ENCODE measurements at places on chromosomes 2 and 18.
A peak's percentile ranks its signal among the peaks of the same experiment; 100 is the strongest.

- no peak for DNase-seq
Measured at GRCh38 chr2:98787700-98788099, 56.8 kb upstream of the MGAT4A start.

DNA sequence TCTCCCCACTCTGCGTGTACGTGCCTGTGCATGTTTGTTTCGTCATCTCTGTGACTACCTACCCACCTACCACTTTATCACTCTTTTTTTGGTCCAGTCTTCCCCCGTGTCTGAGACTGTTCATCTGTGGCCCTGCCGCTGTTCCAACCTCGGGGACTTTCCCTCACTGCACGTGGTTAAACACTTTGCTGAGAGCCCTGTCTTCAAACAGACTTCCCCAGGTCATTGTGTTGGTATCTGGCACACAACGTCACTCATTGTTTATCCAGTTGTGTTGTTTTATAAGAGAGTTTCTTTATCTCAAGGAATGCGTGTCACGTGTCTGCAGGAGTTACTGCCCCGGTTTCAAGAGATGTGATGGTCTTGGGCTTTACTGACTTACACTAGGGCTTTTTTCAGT lies 262.0 kb upstream of the RASGRP3 start:
- peak; percentile 42 for DNase-seq

DNA sequence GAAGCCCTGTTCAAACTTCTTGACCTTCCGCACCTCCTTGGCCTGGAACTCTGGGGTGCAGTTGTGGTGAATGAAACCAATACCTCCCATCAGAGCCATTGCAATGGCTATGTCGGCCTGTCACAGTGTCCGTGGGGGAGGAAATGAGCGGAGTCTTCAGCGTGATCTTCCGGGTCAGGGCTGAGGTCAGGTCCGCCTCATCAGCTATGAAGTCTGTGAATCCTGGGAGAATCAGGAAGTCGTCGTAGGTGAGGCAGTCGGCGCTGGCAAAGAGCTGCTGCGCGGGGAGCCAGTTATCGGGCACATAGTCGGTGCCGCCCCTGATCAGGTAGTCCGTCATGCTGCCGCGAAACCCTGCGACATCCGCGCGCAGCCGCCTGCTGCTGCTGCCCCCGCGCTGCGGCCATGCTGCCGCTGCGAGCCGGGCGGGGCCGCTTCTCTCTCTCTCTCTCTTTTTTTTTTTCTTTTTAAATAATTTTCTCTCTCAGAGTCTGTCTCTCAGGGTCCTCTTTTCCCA lies 154.1 kb upstream of the ZSWIM2 start:
- DNase-seq: no peak

DNA sequence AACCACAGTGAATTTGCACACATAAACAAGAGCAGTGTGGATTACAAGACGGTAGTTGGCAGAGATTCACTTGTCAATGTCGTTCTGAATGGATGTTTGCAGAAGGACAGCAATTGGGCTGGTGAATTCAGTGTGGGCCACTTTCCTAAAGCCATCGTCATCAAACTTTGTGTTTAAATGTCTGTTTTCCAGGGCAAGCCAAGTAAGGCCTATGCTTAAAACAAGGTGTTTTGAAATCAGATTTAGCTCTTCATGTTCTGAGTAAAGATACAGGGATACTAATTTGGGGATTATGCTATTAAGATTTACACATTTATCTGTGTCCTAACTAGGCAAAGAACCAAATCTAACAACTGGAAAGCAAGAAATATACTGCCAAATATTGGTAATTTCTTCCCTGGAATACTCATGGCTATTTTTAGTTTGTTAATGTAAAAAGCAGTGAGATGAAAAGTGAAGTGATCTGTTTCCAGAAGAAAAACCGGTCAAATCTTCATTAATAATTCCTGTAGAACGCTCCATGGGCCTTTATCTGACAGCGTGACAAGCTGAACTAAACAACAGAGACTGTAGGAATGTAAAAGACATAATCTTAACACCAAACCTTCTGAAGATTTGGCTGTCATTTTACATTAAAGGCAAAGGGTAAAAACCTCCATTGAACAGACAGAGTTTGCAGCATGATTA lies 175.7 kb downstream of the ICOS start:
- no peak for DNase-seq

DNA sequence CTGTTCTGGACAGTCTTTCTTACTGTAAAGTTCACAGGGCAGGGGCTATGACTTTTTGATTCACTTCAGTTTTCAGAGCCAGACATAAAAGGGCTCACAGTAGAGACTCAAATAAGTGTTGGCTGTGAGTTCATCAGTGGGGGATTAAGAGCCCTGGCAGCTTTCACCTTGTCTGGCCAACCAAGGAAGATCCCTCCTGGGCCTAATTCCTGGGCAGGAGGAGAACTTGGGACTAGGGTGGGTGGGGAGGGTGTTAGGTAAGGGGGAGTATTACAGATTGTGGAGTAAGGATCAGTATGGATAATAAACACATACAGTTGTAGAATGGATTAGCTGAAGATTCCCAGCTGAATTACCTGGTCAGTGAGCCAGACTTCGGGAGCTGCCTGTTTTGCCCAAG lies 904 bp upstream of the SFXN5 start:
- DNase-seq: no peak

DNA sequence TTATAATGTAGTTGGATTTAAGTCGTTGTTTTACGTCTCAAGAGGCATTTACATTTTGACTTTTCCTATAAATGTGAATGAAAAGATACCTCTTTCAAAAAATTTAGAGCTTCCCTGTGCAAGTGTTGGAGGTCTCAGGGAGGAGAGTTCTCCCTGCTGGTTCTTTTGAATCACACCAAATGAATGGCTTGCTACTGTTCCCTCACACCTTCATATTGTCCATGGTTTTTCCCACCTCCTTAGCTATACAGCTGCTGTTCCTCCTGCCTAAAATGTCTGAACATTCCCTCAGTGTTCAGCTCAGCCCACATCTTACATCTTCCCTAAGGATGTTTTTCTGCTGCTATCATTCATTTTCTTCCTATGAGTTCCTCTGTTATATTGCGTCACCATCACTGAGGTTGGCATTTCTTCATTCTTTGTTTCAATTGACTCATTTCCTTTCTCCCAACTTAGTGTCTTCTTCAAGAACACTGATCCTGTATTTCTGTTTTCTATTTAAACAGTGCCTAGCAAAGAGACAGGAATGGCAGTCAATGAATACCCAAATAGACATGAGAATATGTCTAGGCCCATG lies 46.0 kb downstream of the COX7A2L start:
- peak; percentile 74 for DNase-seq

GRCh38 chr2:212328136-212328535 lies 210.5 kb downstream of the ERBB4 start:
- DNase-seq: no peak

DNA sequence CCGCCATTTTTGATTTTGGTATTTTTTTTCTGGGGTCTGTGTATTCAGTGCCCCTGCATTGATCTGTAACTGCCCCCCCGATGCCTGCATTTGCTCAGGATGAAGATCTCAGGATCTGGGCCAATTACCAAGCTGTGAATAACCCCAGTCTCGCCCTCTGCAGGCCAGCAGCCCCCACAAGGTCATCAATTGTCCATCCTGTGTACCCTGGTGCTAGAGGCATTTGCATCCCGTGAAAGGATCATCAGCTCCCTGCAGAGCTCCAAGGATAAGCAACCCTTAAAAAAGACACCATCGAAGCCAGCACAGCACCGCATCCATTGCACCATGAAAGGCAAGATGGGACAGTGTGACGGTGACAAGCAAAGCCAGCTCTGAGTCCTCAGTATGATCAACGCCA lies 154.1 kb upstream of the KLHL29 start:
- DNase-seq: no peak

DNA sequence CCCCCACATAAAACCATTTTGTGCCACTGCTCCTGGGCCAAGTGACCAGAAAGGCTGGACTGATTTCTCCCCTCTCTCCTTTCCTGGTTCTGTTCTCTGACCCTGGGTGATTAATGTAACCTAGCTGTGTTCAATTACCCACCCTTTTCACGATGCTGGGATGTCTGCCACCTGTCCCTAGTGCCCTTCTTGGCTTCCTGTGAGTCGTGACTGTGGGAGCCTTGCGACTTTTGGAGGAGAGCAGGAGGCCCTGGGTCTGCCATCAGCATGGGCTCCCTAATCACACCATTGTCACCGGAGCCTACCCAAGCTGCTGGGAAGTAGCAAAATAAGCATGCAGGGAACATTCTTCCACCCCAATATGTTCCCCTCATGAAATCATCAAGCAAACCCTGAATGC lies 38.3 kb downstream of the SRSF7 start:
- DNase-seq: no peak

DNA sequence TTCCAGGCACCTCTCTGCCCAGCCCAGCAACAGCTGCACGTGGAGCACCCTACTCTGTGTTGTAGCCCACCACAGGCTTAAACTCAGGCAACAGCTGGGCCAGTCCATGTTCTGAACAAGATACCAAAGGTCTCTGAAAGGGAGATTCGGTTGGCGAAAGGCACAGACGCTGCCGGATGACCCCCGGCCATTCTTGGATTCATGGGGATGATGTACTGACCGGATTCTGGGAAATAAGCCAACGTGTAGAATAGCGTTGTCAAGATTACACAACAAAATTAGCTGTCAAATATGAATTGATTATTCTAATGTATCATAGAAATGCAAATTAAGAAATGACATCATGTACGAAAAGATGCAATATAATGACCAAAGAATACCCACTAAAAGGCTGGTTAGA lies 283.0 kb upstream of the PXDN start:
- no peak for DNase-seq

- DNase-seq: no peak
Measured at GRCh38 chr2:222708274-222708710, 36.8 kb downstream of the MOGAT1 start.

DNA sequence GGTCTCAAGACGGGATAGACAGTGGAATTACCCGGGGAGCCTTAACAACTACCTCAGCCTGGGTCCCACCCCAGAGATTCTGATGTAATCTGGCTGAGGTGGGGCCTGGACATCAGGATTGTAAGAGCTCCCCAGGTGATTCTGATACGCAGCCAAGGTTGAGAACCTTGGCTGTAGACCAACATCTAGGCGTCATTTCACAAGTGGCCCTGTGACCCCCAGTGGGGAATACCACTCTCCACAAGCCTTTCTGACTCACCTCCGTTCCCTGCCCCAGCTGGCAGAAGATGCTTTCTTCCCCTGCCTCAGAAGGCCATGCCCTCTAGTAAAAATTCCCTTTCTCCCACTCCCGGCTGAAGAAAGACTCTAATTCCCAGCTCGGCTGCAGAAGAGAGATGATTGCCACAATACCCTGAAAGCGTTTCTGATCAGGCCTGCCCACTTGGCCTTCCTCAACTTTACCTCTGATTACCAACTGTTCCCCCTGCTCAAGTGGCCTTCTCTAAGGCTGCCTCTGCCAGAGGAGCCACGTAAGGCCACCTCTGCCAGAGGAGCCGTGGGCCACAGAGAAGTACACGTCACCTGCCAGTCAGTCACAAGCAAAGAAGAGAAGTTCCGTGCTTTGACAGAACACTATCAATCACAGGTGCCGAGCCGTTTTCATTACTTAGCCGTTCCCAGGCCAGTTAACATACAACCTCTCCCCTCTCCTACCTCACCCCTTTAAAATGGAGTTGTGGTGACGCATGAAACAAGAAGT lies 116.8 kb upstream of the PKDCC start:
- DNase-seq: peak; percentile 64

DNA sequence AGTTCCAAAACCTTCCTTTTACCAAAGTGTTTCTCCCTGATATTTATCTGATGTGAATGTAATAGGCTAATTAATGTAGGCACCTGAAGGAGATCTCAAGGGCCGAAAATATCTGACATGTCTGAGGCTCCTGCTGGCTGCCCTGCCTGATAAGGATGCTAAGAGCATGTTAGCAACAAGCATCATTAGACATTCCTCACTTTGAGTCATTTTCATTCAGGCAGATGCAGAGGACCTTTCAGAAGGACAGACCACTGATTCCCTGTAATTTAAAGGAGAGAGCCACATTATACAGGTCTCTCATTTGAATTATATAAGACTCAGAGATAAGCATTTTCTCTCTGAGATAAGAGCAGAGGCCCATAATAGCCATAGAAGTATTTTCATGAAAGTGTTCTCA lies 222.4 kb upstream of the NCKAP5 start:
- DNase-seq: no peak

GRCh38 chr18:2522112-2522511 lies 49.2 kb downstream of the METTL4 start:
- DNase-seq: no peak

DNA sequence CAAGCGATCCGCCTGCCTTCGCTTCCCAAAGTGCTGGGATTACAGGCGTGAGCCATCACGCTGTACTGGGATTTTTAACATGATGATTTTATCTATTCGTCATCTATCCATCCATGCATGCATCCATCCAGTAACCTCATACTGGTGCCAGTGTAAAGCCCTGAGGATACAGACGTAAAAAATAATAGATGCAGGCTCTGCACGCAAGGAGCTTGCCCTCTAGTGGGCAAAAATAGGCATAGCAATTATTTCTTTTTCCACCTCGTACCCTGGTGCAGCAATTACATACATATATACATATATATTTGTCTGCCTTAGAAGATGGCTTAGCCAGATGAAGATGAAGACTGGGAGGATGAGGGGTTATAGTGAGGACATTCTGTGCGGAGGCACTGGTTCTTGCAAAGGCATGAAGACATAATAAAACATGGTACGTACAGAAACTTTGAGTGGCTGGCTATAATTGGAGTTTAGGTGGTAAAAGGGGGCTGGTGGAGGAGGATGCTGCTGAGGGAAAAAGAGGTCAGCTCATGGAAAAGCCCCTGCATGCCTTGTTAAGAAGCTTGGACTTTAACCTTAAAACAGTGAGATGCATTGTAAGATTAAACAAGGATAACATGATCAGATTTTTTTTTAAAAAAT lies 19.6 kb upstream of the RPIA start:
- DNase-seq: no peak

GRCh38 chr2:223055140-223055539 lies 3.1 kb downstream of the KCNE4 start:
- no peak for DNase-seq

DNA sequence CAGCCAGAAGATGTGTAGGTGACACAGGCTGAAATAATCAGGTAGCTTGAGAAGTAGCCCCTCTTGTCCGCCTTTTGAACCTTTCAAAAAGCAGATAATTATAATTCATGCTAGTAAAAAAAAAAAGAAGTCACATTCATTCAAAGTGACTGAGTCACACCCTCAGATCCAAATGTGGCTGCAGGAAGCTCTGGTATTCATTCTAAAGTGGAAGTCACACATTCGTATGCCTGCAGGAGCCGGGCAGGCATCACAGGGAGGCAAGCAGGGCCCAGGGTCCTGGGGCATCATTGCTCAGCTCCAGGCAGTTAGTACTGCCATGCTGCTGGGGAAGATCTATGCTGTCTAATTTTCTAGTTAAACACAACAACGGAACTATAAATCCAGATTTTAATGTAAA lies 21.7 kb upstream of the RAB11FIP5 start:
- DNase-seq: no peak

DNA sequence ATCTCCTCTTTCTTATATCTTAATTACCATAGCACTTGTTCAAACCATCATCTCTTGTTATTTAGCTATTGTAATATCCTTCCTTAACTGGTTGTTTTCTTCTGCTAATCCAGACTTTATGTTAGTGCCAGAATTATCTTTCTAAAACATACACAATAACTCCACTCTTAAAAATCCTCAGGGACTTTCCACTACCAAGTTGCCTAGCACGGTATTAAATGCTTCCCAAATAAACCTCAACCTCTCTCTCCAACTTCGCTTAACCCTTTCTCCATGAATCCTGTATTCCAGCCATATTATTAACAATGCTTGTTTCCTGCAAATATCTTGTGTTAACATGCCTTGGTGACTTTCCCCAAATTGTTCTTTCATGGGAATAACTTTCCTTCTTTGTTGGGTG lies 84.5 kb downstream of the FAM228A start:
- no peak for DNase-seq

Measured in AG09309 (cell line).